Left kidney (tissue), 8 donors: ENCODE measurements at places on chromosomes 3 and 15.

DNA sequence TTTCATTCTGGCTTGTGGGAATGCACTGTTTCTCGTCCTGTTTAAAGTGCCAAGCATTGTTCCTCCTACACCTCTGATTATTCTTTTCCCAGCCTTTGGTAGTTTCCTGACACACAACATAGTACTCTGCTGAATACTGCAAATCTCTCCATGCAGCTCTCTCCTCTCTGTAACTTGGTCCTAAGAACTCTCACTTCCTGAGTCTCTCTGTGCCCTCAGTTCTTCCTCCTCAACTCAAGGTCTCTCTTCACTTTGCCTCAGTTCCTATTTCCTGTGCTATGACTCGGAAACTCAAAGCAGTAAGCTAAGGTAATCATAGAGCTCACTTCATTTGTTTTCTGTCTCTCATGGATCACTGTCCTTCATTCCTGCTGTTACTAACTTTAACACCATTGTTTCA is 113.4 kb downstream of the ZNF280D start:
- DNase-seq = no peak

DNA sequence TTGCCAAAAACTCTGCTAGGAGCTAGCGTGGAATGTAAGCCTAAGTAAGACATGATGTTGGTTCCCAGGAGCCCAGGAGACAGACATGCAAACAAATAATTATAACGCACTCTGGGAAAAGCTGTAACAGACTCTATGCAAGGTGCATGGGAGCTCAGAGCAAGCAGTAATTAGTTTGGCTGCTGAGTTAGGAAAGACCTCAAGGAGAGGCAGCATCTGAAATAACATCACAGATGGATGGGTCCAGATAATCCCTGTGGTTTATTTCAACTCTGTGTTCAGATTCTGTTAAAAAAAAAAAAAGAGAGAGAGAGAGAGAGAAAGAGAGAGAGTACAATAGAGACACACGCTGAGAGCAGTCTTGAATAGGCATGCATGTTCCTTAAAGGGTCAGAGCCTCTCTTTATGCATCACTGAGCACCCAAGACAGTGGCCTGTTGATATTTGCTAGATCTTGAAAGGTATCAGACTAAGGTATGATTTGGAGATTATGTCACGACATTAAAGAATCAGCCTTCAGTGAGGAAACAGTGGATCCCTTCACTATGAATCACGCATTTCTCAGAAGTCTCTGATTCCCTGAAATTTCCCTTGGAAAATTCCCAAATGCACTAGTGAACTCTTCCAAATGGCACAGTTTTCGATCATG is 124.4 kb upstream of the LIPC start:
- DNase-seq = no peak

DNA sequence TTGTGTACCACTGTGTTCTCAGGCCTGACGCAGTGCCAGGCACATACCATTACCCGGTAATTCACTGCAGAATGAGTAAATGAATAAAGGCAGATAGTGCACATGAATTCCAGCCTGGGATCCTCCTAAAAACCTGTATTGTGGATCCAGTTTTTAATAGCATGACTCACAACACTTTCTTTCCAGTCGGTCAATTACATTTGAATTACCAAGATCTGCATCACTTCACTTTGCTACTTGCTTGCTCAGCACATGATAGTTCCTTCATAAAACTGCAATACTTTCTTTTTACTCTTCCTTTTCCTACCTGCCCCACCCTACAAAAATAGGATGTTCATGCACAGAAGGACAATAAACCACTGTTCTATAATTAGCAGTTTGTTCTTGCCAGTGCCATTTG is 553.8 kb downstream of the MAGI1 start:
- no peak for DNase-seq

DNA sequence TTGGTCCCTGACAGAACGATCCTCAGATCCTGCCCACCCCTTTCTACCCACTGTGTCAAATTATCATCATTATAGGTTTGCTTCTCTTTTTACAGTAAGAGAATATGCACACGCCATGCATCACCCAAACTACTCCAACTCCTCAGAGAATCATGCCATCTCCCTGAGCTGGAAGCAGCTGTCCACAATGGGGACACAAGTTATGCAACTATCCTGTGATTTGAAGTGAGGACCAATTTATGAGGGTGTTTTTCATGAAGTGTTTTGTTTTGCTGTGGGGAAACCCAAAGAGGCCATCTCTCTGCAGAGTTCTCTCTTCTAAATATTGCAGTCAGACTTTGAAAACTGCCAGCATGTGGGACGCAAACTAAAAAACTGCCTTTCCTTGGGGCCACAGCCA is 35.8 kb upstream of the TNFSF10 start:
- no peak for DNase-seq

- DNase-seq = no peak
These were observed 65.5 kb downstream of the THBS1 start for GRCh38 chr15:39646425-39646824.

- no peak for DNase-seq
These were observed 17.5 kb downstream of the LMCD1 start for GRCh38 chr3:8519156-8519555.
